ENCODE measurements at places on chromosomes 16 and 17. TPM values are rescaled to one million over a fixed set of nuclear protein-coding genes. Genes with fewer than 3 reads are reported as not detected.

TBC1D3I gene
- not detected for total RNA-seq

CES3 gene
- total RNA-seq: 6.3 TPM

PLCG2 gene
- total RNA-seq: 1.8 TPM

CDH5 gene
- total RNA-seq: not detected

KCNJ18 gene
- not detected for total RNA-seq

SOST gene
- total RNA-seq: not detected

CD300LB gene
- not detected for total RNA-seq

DPEP3 gene
- total RNA-seq: not detected

TMC7 gene
- total RNA-seq: 3.1 TPM

TP53TG3B gene
- total RNA-seq: not detected

SLC5A10 gene
- total RNA-seq: 0.13 TPM

PRCD gene
- total RNA-seq: not detected

FNDC8 gene
- total RNA-seq: not detected

DOC2A gene
- not detected for total RNA-seq

SSTR5 gene
- not detected for total RNA-seq

OR1A1 gene
- not detected for total RNA-seq

KIF19 gene
- total RNA-seq: not detected

KRT20 gene
- total RNA-seq: not detected

HP gene
- not detected for total RNA-seq

QPRT gene
- total RNA-seq: under 0.01 TPM

CLDN6 gene
- not detected for total RNA-seq

PRSS8 gene
- total RNA-seq: 15.0 TPM

PNMT gene
- not detected for total RNA-seq

FASN gene
- 38.5 TPM for total RNA-seq

TERF2IP gene
- total RNA-seq: 24.6 TPM

ANKRD40CL gene
- not detected for total RNA-seq

CASKIN1 gene
- total RNA-seq: under 0.01 TPM

ZNF286A gene
- 24.7 TPM for total RNA-seq

SCNN1G gene
- total RNA-seq: 0.38 TPM

ARMC7 gene
- total RNA-seq: 1.8 TPM

VASN gene
- 10.0 TPM for total RNA-seq

ODAD4 gene
- total RNA-seq: 0.26 TPM

ITGAD gene
- not detected for total RNA-seq

OTOP2 gene
- under 0.01 TPM for total RNA-seq

DDX19B gene
- 31.6 TPM for total RNA-seq

SUMO2 gene
- 87.1 TPM for total RNA-seq

MGAT5B gene
- total RNA-seq: under 0.01 TPM

EPN3 gene
- 10.9 TPM for total RNA-seq

CDH15 gene
- under 0.01 TPM for total RNA-seq

CD68 gene
- total RNA-seq: 16.4 TPM

NOD2 gene
- total RNA-seq: 11.6 TPM

PRR14 gene
- total RNA-seq: 2.6 TPM

TSPAN10 gene
- 0.53 TPM for total RNA-seq

MARVELD3 gene
- total RNA-seq: 16.6 TPM

RNF157 gene
- total RNA-seq: not detected

DNAH17 gene
- total RNA-seq: not detected

SPATA22 gene
- total RNA-seq: not detected

KCNG4 gene
- total RNA-seq: not detected

LRRC46 gene
- total RNA-seq: not detected

C16orf46 gene
- total RNA-seq: 0.26 TPM

SALL1 gene
- total RNA-seq: not detected

SPN gene
- total RNA-seq: not detected

SLC16A13 gene
- total RNA-seq: 0.26 TPM

CPHXL2 gene
- total RNA-seq: not detected

CLDN7 gene
- total RNA-seq: 546 TPM

NOS2 gene
- total RNA-seq: not detected

All from bronchial epithelial cell (primary cell).